ENCODE measurements at places on chromosomes 1 and 21. TPM values are rescaled to one million over a fixed set of nuclear protein-coding genes. Genes with fewer than 3 reads are reported as not detected.

- no peak overlapping the region for H3K4me3 ChIP-seq
- peaks cover 1% of the 10 kb centered on the region for H3K4me1 ChIP-seq
- H3K36me3 ChIP-seq = no peaks in the 10 kb centered on the region
Measured at GRCh38 chr1:233673947-233674431, 60.1 kb downstream of the KCNK1 start.

DNA sequence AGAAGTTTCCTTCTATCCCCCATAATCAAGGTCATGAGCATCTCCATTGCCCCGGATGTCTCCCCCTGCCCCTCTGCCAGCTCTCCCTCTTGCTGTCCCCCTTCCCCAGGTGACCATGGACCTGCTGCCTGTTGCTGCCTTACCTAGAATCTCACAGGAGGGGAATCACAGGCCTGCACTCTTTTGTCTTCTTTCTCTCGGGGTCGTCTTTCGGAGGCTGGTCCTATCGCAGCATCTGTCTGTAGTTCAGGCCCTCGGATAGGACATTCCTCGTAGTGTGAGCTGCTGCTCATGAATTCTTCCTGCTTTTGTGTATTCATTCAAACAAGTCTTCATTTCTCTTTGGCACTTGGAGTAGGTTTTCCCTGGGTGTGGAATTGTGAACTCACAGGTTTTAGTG is 39.9 kb upstream of the ACTRT2 start:
- H3K4me3 ChIP-seq = no peak overlapping the region
- no peaks in the 10 kb centered on the region for H3K27me3 ChIP-seq
- no peak for DNase-seq
- H3K36me3 ChIP-seq = no peaks in the 10 kb centered on the region
- H3K27ac ChIP-seq = no peak overlapping the region

DNA sequence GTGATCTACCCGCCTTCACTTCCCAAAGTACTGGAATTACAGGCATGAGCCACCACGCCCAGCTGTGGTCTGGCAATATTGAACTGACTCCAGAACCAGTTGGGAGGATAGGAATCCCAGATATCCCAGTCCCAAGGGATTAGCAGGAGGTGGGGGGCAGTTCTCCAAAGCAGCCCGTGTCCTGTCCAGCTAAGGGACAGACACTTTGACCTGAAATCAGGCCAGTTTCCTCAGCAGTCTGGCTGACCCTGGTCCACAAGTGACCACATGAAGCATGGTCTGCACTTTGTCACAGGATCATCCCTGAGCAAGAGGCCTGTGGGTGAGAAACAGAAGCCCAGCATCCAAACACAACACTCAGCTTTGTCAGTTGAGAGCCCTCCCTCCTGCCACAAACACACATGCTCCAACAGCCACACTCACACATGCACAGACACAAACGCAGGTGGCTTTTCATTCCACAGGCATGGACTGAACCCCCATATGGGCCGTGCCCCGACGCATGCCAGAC is 2.7 kb upstream of the FDPS start:
- H3K4me1 ChIP-seq = peaks cover 22% of the 10 kb centered on the region
- no peak overlapping the region for H3K4me3 ChIP-seq
- no peak for DNase-seq
- peaks cover 15% of the 10 kb centered on the region for H3K36me3 ChIP-seq

Gene PRDM2
- 61.9 TPM for total RNA-seq

DNA sequence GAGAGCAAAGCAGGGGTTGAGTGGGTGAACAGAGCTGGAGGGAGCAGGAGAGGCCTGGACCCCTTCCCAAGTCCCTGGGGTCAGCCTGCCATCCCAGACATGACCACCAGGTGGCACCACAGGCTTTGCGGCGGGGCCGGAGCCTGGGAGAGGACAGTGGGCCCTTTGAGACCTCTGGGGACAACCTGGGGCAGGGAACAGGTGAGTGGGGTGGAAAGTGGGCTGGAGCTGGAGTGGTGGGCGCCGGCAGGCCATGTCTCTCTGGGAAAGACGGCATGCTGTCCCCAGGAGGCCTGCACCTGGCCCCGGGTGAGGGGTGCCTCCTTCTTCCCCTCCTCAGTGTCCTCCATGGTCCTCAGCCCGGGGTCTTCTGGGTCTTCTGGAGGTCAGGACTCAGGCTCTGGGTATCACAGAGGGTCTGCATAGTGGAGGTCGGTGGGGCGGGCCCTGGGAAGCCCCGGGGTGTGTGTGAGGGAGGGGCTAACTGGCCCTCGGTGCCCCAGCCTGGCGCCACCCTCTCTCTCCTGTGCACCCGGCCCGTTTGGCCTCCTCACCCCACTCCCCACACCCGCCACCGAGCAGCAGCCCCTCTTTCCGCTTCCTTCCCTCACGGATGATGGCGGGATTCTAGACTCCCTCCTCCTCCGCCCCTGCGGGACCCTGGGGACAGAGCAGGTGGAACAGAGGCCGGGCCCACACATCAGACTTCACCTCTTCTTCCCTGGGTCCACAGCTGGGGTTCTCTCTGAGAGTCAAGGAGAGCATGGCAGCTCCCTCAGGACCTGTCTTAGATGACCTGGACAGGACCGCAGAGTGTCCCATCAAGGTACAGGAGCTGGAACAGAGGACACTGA is 28.5 kb upstream of the PKP1 start:
- no peaks in the 10 kb centered on the region for H3K36me3 ChIP-seq
- no peak overlapping the region for H3K27ac ChIP-seq
- peaks cover 6% of the 10 kb centered on the region for H3K27me3 ChIP-seq
- H3K4me1 ChIP-seq = no peaks in the 10 kb centered on the region
- peak; percentile 71 for DNase-seq

- H3K27ac ChIP-seq = no peak overlapping the region
- H3K4me3 ChIP-seq = no peak overlapping the region
- no peak for DNase-seq
- no peaks in the 10 kb centered on the region for H3K36me3 ChIP-seq
- peaks cover 5% of the 10 kb centered on the region for H3K27me3 ChIP-seq
Measured at GRCh38 chr1:61518670-61519400, 206.1 kb downstream of the TM2D1 start.

DNA sequence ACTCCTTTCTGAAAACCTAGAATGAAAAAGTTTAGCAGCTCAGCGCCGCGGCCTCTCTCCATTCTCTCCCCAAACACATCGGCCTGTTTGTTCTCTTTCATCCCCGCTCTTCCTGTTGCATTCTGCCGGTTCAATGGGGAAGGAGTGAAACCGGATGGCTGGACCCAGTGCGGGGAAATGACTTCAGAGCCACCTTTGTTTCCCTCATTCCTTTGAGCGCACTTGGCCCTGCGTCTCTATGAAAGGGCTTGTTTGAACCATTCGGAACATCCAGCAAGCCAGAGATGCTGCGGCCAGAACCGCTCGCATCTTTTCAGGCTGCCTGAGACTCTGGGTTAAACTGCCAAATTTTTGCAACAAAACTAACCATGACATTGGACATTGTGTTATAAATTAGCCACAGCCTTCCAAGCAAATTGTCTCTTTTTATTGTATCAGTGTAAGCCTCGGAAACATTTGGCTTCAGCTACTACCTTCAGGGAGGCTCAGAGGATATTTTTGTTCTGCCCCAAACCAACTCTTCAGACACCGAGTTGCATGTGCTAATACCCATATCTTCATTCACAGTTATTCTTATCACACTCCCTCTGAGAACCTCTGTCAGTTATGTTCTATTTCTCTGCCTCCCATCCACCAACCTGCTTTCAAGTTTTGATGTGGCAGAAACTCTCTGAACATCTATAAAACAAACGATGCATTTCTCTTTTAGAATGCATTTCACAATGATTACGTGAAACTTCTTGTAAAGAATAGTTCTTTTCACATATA is 5.1 kb upstream of the OLIG1 start:
- H3K27me3 ChIP-seq = peaks cover 68% of the 10 kb centered on the region
- no peak overlapping the region for H3K27ac ChIP-seq
- no peak overlapping the region for H3K4me3 ChIP-seq
- H3K4me1 ChIP-seq = peaks cover 12% of the 10 kb centered on the region

Gene DAB1
- total RNA-seq = 0.72 TPM

GRCh38 chr1:93575621-93576284 is 105.9 kb downstream of the BCAR3 start:
- H3K27ac ChIP-seq = no peak overlapping the region
- no peak for DNase-seq
- no peaks in the 10 kb centered on the region for H3K27me3 ChIP-seq
- H3K4me3 ChIP-seq = no peak overlapping the region
- H3K36me3 ChIP-seq = no peaks in the 10 kb centered on the region
- no peaks in the 10 kb centered on the region for H3K4me1 ChIP-seq

DNA sequence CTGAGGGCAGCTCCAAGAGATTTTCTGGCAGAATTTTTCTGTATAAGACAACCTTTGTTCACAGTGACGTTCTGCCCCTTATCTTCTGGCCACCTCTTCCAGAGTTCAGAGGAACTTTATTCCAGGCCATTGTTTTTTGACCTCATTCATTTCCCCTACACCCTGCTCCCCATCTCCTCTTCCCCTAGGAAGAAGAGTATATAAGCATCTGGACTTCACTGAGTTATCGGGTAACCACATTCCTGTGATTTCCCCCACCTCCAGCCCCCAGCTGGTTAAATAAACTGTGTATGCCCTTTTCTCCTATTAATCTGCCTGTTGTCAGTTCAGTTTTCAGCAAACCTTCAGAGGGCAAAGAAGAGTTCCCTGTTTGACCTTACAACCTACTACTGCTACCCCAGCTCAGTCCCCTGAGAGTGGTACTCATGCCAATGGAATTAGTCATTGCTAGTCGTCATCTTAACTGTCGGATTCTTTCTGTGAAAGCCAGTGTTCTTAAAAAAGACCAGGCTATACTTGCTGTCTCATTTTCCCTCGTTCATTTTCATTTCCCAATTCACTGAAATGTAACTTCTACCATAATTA is 14.3 kb upstream of the ALG14 start:
- no peak for DNase-seq
- no peaks in the 10 kb centered on the region for H3K36me3 ChIP-seq
- H3K4me1 ChIP-seq = no peaks in the 10 kb centered on the region

DNA sequence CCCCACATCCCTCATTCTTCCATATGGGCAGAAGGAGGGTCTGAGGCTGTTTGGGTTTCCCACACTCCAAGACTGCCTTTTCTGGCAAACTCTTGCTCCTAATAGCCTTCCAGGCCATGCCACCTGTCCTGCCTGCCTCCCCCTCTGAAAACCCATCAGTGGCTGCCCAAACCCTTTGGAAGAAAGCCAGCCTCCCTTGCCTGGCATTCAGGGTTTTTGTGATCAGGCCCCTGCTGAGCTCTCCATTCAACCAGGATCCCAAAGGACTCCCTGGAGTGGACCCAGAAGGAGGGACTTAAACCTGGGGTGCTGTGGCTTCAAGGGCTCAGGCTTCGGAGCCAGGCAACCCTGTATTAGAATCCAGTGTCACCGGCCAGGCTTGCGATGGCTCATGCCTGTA is 4.2 kb upstream of the GUCA2A start:
- H3K27me3 ChIP-seq = no peaks in the 10 kb centered on the region
- H3K4me3 ChIP-seq = no peak overlapping the region
- H3K36me3 ChIP-seq = no peaks in the 10 kb centered on the region
- no peaks in the 10 kb centered on the region for H3K4me1 ChIP-seq
- no peak for DNase-seq

DNA sequence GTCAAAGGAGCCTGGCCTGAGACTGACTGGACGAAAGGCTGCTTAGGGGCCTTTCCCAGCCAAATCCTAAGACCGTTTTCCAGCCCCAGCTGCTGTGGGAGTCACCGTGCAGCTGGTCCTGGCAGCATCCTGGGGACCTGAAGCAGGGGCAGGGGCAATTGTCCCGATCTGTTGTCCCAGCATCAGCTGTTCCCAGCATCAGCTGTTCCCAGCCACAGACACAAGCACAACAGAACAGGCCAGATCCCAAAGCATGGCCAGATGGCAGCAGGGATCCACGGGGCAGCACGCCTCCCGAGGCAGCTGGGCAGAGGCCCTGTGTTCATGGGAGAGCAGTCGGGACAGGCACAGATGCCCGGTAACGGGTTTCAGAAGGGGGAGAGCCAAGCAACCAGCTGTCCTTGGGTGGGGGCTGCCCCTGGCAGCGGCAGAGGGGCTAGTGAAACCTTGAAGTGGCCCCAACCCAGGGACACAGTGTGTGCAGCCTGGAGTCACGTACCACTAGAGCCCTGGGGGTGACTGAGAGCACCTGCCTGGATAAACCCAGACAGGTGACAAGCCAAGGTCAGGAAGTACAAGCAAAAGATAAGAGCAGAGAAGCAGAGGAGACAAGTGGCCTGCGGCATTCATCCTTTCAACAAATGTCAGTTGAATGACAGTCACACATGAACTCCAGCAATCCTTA is 13.3 kb downstream of the CELA2B start:
- peaks cover 1% of the 10 kb centered on the region for H3K36me3 ChIP-seq
- H3K4me3 ChIP-seq = no peak overlapping the region
- no peak overlapping the region for H3K27ac ChIP-seq

DNA sequence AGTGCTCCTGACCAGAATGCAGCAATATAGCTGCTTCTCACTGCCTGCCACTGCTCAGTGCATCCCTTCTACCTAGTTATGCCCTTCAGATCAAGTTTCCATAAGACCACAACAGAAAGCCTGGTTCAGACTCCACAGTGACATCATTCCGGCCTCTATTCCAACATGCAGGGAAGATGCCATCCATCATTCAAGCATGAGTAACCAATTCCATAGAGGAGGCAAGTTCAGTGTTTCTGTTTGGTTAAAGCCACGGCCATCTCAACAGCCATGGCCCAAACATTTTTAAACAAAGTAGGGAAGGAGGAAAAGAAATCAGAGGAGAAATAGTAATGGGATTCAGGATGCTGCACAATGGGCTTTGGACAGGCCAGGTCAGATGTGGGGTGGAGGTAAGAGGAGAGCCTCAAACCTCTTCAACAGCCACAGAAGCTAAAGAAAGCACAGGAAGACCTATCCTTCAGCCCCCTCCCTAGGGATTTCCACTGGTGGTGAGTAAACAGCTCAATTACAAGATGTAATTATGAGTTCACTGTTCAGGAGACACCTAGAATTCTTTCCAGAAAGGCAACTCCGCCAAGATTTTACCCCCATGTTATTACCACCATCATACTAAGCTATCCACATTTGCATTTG is 484.9 kb downstream of the SETD4 start:
- peaks cover 4% of the 10 kb centered on the region for H3K36me3 ChIP-seq
- H3K4me3 ChIP-seq = no peak overlapping the region
- no peak overlapping the region for H3K27ac ChIP-seq
- no peak for DNase-seq
- peaks cover 25% of the 10 kb centered on the region for H3K4me1 ChIP-seq

GRCh38 chr1:43238991-43239469 is 30.8 kb upstream of the TMEM125 start:
- H3K4me1 ChIP-seq = no peaks in the 10 kb centered on the region
- H3K36me3 ChIP-seq = no peaks in the 10 kb centered on the region
- no peak for DNase-seq
- H3K4me3 ChIP-seq = no peak overlapping the region

DNA sequence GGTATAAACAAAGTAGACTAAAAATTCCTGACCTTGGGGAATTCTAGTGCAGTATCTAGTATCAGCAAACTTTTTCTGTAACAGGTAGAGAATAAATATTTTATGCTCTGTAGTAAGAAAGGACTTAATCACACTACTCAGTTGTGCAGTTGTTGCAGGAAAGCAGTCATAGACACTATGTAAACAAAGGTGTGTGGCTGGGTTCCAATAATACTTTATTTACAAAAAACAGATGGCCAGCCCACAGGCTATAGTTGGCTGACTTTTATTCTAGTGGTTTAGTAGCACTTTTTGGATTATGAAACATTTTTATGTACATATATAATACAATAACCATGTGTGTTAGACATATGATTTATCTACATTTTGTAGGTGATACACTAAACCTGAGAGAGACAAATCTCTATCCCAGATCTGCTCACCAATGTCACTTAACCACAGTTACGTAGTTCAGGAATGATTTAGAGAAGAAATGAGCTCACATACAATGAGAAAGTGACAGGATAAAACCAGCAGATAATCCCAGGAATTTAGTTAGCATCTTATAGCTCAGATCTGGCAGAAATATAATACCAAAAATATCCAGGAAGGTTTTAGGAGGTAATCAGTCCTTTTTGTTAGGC is 56.1 kb downstream of the MIER1 start:
- H3K4me3 ChIP-seq = peak overlapping the region; percentile 79
- peak overlapping the region; percentile 89 for H3K27ac ChIP-seq
- peaks cover 34% of the 10 kb centered on the region for H3K4me1 ChIP-seq
- no peak for DNase-seq
- peaks cover 25% of the 10 kb centered on the region for H3K36me3 ChIP-seq
- no peaks in the 10 kb centered on the region for H3K27me3 ChIP-seq

Data from activated T-cell treated with anti-CD3 and anti-CD28 coated beads, Interleukin-2, amount 50 U/mL, for 72 hours (primary cell).